ENCODE measurements at places on chromosomes 6 and 20. TPM values are rescaled to one million over a fixed set of nuclear protein-coding genes. Genes with fewer than 3 reads are reported as not detected.
A peak's percentile ranks its signal among the peaks of the same experiment; 100 is the strongest.

Gene FLRT3
- 6.6 TPM for total RNA-seq

Gene HSPA1L
- total RNA-seq: 1.3 TPM

Gene PHACTR3
- not detected for total RNA-seq

- no peak for DNase-seq
Measured at GRCh38 chr6:300026-300425, 7.7 kb downstream of the DUSP22 start.

- peak; percentile 100 for DNase-seq
Measured at GRCh38 chr6:134589512-134589911, 271.6 kb upstream of the SGK1 start.

- DNase-seq: peak; percentile 88
Measured at GRCh38 chr6:144158133-144158532, 7.8 kb downstream of the STX11 start.

DNA sequence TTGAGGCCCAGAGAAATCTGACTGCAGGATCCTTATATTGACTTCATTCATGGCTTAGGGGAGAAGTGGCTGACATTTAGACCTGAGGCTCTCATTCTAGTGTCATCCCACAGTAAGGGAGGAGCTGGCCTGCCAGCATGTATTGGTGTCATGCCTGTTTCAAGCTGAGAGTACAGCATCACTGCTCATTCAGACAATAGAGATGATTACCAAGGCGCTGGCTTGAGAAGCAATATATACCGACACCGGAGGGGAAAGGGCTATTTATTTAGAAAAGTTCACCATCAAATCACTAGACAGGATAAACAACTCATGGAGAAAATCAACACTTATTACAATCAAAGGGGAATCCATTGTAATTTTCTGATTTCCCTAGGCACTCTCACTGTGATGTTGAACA is 84.4 kb upstream of the HDAC2 start:
- no peak for DNase-seq

DNA sequence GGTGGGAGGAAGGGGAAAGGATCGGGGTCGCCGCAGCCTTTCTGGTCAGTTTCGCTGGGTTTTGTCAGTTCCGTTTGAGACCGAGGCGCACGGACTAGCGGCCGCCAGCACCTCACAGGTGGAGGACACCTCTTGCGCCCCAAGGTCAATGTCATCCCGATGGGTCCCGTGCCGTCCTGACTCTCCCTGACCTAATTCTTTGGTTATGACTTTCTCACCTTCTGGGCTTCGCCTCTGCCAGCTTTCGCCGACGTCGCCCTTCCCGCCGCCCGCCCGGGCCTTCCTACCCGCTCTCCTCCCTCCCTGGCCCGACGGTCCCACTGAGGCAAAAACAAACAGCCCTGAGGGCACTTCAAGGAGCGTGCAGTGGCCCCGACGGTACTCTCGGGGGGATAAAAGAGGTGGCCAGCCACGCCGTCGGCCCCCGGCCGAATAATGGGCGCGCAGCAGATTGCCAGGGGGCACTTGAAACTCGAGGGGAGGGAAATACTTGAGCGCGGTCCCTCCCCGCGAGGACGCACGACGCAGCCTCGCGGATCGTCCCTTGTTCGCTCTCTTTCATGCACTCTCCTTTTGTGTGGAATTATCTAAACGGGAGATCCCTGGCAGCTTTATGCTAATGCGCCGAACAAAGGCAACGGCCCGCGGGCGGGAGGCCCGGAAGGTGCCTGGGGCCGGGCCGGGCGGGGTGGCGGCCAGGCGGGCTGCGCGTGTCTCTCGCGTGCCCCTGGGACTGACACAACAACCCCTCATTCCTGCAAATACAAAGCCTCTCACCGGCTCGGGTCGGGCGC is 3.9 kb upstream of the INSM1 start:
- no peak for DNase-seq

Gene PABPC1L
- total RNA-seq: 4.7 TPM

DNA sequence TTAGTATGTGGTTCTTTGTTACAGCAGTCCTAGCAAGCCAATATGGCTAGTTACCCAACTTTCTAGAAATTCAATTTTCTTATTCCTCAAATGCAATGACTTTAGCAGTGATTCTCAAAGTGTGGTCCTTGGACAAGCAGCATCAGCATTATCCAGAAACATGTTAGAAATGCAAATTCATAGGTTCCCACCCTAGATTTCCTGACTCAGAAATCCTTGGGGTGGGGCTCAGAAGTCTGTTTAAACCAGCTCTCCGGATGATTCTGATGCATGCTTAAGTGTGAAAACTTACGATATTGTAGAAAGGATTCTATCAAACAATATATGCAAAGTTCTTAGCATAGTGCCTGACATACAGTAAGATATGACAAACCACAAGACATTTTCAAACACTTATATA is 757.1 kb downstream of the DHX35 start:
- no peak for DNase-seq

GRCh38 chr6:26044140-26045064 is 42.8 kb upstream of the HFE start:
- DNase-seq: peak; percentile 20

DNA sequence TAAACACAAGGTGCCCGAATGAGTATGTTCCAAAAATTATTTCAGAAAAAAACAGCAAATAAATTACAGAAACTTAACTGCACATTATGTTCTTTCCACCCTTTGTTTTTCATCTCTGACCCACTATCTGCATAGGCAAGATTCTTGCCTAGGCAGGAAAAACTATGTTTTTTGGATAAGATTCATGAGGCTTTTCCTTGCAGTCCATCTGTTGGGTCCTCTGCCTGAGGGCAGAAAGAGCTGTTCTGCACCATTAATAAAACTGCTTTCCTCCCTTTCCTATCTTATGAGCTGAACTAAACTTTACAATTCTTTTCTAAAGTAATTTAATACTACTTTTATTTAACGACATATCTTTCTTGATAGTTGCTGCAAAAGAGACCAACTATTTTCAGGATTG is 21.1 kb downstream of the ENPP1 start:
- DNase-seq: no peak

Gene SULF2
- 0.28 TPM for total RNA-seq

DNA sequence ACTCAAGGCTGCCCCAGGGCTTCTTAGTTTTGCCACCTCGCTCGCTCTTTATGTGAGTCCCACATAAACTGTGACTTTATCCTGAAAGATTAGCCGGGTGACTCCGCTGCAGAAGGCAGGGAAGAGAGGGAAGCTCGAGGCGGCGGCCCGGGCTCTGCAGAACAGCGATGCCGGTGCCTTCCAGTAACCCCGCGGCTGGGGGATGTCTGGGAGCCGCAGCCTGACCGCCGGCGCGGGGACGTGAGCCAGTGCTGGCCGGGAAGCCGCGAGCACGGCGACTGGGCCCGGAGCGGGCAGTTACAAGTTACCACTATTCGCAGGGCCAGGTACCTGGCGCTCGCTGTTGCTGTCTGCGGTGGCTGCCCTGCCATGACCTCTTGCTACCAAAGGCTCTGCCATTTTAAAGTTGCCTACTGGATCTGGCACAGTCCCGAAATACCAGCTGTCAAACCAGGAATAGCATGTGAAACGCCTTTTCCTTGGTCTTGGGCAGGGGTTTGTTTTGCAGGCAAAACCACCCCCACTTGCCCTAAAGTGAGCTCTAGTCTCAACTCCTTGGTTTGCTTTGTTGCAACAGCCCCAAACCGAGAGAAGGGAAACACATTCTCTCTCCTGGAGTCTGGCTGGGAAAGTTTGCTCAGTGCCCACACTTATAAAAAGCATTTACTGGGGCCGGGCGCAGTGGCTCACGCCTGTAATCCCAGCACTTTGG is 124.0 kb upstream of the SLC2A12 start:
- peak; percentile 37 for DNase-seq

Gene SUPT3H
- total RNA-seq: 4.2 TPM

- peak; percentile 49 for DNase-seq
Measured at GRCh38 chr6:134454794-134455193, 136.9 kb upstream of the SGK1 start.

DNA sequence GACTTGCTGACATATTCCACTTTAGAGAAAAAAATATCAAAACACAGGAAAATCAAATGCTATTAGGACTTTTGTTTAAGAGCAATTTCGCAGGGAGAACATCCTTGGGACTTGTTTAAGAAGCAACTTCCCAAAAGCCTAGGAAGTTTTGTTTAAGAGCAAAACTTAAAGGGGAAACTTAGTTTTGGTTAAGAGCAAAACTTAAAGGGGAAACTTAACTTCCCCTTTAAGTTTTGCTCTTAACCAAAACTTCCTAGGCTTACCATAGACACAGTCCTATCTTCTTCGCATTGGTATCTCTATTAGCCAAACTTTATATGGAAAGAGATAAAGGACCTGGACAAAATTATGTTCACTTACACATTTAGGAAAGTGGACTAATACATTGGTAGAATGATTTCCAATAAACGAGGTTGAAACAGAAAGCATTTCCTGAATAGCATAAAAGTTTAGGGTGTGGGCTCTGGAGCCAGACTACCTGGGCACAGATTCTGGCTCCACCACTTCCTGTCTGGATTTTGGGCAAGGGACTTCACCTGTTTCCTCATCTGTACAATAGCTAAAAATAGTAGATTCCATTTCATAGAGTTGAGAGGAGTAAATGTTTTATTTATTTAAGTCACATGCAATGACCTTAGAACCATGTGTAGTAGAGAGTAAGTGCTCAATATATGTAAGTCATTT is 15.7 kb downstream of the PAQR8 start:
- no peak for DNase-seq

DNA sequence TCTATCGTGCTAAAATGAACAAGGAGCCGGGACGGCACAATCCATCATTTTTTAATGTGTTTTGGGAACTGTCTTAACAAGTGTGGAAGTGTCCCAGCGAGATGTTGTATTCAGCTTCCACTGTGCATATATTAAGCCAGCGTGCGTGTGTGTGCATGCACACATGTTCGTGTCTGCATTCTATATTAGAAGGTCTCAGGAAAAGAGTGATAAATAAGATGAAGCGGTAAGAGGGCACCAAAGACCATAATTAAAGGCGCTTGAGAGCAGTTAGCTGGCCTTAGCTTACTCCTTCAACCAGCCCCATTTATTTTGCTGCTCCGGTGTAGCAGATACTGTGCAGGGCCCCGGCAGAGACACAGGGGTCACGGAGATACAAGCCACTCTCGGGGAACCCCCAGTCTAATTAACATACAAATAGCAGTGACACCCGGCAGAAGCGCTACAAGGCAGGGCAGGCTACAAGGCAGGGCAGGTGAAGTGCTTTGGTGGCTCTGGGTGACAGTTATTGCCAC is 206.5 kb upstream of the RREB1 start:
- DNase-seq: no peak

- DNase-seq: peak; percentile 17
Measured at GRCh38 chr6:83592770-83593394, 80.5 kb downstream of the PRSS35 start.

GRCh38 chr6:68038815-68039408 is 596.2 kb upstream of the ADGRB3 start:
- DNase-seq: no peak

- peak; percentile 54 for DNase-seq
Measured at GRCh38 chr20:32336918-32337347, 21.2 kb upstream of the ASXL1 start.

DNA sequence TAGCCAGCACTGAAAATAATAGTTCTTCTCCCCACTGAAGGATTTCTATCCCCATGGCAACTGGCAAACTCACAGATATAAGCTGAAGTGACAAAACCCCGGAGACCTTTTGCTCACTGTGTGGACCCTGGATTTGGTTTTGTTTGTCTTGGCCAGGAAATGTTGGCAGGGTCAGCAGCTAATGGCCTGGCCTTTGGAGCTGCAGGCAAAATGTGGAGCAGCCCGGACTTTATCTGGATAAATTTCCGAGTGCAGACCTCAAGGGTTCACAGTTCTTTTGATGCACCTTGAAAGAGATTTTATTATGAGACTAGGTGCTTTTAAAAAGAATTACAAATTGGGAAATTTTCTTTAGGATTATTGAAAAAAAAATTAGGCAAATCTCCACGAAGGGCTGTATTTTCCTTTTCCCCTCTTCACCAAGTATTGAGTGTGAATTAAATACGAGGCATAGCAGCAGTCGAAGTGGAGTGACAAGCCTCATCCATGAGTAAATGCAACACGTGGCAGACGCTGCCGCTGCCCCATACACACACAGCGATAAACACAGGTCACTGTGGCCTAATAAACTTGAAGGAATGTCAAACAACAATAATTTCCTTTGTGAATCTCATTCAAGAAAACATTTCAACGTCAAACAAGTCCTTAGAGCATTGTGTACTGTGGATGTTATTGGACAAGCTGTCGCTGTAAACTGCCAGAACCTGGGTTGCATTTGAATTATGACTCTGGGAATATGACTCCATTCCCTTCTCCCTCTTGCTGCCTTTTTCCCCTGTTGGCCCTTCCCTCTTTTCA is 35.1 kb upstream of the CCN6 start:
- no peak for DNase-seq

Gene LHFPL5
- not detected for total RNA-seq

GRCh38 chr20:39016506-39016905 is 54.4 kb downstream of the DHX35 start:
- DNase-seq: no peak

GRCh38 chr6:12749531-12750379 is 33.2 kb downstream of the PHACTR1 start:
- no peak for DNase-seq

Gene QRSL1
- total RNA-seq: 10.6 TPM

GRCh38 chr6:134247231-134247833 is 70.6 kb downstream of the SGK1 start:
- DNase-seq: no peak

Gene DCDC2
- total RNA-seq: not detected

Gene NR2E1
- total RNA-seq: not detected

DNA sequence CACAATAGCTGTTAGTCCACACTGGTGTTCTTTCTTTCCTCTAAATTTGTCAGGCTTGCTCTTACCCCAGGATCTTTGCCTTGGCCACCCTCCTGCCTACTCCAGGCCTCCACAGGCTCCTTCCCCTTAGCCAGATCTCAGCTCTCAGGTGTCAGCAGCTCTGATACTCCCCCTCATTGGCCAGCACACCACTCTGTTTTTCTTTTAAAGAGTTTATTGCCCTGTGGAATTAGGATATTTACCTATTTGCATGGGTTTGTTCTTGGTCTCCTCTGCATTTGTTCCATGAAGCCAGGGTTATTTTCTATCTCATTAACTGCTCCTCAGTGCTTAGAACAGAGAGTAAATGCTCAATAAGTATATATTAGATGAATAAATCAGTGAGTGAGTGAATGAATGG is 36.8 kb downstream of the GCNT2 start:
- DNase-seq: no peak

- DNase-seq: peak; percentile 41
Measured at GRCh38 chr6:11092668-11093375, 812 bp upstream of the SMIM13 start.

- DNase-seq: peak; percentile 33
Measured at GRCh38 chr20:25299806-25300205, 51.9 kb downstream of the PYGB start.

GRCh38 chr6:103284835-103285234 is 1574.9 kb downstream of the HACE1 start:
- DNase-seq: no peak

DNA sequence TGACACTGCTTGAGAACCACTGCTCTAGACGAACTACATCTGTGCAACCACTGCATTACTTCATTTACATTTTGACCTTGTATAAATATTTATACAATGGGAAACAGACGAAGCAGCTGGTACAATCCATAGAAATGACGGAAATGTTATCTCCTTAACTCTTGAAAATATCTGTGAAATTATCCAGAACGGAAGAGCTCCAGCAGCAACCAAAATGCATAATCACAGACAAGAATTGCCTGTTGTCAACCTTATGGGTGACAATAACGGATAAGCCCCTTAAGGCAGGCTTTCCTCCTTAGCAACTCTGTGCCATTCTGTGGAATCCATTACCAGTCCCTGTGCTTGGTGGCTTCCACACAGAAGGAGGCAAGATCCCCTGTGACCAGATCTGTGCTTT is 115.4 kb downstream of the DTNBP1 start:
- DNase-seq: peak; percentile 85

- DNase-seq: no peak
Measured at GRCh38 chr6:147407571-147407970, 100.9 kb upstream of the SAMD5 start.
